ENCODE measurements at places on chromosomes 3 and 15.

DNA sequence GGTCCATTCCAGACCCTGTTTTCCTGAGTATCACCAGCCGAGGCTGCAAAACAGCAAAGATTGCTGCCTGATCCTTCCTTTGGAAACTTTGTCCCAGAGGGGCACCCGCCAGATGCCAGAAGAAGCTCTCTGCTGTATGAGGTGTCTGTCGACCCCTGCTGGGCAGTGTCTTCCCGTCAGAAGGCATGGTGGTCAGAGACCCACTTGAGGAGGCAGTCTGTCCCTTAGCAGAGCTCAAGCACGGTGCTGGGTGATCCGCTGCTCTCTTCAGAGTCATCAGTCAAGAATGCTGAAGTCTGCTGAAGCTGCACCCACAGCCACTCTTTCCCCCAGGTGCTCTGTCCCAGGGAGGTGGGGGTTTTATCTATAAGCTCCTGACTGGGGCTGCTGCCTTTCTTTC, 1121.2 kb downstream of the NSUN3 start:
- DNase-seq: no peak

DNA sequence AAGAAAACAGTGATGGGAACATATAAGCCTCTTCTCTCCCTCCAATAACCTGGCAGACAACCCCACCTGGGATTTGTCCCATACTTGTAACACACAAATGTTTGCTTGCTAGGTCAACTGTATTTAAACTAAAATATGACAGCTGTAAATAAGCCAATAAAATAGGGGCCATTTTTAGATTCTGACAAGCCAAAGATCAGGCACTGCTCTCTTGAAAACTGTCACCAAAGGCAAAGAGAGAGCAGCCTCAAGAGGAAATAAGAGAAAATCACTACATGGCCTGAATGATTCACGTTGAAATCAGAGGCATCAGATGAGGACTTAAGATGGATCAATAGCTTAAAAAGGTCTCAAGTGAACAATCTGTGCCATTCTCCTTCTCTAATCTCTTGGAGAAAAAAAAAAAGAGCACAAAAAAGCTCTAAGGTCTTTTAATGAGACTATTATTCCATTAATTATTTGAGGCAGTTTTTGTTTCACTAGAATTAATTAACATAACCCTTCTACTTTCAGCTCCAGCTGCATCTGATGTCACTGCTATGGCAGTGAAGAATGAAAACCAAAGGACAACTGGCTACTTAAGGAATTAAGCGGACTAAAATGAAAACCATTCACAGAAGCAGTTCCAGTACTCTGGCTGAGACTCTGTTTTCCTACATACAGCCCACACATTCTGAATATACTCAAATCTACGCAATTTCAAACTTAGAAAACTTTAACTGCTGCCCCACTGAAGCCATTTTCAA, 19.0 kb downstream of the MYO5A start:
- DNase-seq: no peak

DNA sequence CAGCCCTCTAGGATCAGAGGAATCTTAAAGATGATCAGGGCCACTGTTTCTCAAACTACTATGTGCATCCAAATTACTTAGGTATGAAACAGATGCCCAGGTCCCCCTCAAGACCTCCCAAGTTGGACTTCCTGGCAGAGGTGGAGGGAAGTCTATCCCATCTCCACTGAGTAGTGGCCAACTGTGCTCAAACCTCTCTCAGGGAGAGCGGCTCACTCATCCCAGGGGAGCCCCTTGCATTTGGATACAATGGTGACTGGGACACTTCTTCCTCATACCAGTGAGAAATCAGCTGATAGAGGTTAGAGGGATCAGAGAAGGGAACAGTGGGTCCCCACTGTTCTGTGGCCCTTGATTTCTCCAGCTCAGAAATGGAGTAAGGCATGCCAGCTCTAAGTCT, 8.7 kb upstream of the WNT7A start:
- no peak for DNase-seq

DNA sequence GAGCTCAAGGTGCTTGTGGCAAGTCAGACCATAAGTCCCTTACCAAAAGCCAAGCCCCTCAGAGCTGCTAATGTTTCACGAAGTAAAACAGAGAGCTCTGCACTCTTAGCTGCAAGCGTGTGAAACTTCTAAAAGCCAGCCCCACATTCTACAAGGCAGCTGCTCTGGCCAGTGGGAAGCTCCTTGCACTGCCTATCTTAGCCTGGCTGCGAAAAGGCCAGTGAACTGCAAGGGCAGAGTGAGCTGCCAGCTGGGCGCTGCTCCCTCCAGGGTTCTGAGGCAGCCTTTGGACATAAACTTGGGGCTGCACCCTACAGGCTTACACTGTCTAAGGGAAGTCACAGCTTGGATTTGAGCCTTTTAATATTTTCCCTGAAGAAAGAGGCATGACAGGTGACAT, 2.2 kb upstream of the MUSTN1 start:
- no peak for DNase-seq

DNA sequence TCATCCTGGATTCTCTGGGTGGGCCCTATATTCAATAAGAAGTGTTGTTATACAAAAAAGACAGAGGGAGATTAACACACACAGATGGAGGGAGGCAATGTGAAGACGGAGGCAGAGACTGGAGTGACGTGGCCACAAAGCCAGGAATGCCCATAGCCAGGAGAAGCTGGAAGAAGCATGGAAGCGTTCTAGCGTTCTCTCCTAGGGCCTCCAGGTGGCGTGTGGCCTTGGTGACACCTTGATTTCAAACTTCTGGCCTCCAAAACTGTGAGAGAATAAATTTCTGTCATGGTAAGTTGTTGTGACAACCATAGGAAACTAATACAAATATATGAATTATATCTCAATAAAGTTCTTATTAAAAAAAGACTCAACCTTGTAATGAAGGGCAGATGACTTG, 21.3 kb downstream of the THBS1 start:
- no peak for DNase-seq

- no peak for DNase-seq
Measured at GRCh38 chr3:139441656-139442055, 34.7 kb downstream of the RBP2 start.

DNA sequence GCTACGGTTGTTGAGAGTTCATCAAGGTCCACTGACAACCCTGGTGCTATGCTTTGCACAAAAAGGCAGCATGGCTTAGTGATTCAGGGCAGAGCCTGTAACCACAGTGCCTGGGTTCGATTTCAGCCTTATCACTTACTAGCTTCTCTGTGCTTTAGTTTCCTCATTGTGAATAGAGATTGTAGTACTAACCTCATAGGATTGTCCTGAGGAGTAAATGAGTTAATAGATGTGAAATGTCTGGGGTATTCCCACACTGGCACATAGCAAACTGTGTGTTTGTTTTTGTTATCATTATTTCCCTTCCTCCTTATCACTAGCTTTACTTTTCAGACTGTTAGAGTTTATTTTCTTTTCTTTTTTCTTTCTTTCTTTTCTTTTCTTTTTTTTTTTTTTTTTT, 16.3 kb downstream of the CRTAP start:
- DNase-seq: peak; percentile 24

GRCh38 chr3:101255441-101255840, 64.9 kb downstream of the IMPG2 start:
- no peak for DNase-seq

GRCh38 chr3:65963787-65964677, 74.7 kb downstream of the MAGI1 start:
- peak; percentile 96 for DNase-seq

DNA sequence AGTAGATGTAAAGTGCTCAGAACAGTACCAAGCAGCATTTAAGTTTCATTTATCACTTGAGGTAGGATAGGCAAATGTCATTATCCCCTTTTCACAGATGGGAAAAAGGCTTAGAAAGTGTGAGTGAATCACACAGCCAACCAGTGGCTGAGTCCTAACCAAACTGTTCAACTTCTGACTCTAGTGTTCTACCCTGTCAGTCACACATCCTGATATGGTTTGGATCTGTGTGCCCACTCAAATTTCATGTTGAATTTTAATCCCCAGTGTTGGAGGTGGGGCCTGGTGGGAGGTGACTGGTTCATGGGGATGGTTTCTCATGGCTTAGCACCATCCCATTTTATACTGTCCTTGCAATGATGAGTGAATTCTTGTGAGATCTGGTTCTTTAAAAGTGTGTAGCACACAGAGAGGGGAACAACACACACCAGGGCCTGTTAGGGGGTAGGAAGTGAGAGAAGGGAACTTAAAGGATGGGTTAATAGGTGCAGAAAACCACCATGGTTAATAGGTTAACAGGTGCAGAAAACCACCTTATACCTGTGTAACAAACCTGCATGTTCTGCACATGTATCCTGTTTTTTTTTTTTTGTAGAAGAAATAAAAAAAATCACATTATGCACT, 304.7 kb downstream of the SUCLG2 start:
- peak; percentile 30 for DNase-seq

DNA sequence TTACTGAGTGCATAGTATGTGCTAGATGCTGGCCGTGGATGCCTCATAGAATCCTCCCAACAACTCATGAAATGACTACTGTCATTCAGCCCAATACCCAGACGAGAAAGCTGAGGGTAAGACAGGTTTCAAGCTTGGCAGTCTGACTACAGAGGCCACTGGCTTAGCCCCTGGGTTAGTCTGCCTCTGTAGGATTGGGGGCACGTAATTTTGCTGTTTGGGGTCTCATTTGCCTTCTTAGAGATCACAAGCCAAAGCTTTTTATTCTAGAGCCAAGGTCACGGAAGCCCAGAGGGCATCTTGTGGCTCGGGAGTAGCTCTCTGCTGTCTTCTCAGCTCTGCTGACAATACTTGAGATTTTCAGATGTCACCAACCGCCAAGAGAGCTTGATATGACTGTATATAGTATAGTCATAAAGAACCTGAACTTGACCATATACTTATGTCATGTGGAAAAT, 1.0 kb upstream of the CCR5 start:
- DNase-seq: no peak

GRCh38 chr15:62125773-62126172, 39.3 kb downstream of the C2CD4B start:
- peak; percentile 53 for DNase-seq

GRCh38 chr15:50117431-50118027, 1.5 kb downstream of the ATP8B4 start:
- no peak for DNase-seq

DNA sequence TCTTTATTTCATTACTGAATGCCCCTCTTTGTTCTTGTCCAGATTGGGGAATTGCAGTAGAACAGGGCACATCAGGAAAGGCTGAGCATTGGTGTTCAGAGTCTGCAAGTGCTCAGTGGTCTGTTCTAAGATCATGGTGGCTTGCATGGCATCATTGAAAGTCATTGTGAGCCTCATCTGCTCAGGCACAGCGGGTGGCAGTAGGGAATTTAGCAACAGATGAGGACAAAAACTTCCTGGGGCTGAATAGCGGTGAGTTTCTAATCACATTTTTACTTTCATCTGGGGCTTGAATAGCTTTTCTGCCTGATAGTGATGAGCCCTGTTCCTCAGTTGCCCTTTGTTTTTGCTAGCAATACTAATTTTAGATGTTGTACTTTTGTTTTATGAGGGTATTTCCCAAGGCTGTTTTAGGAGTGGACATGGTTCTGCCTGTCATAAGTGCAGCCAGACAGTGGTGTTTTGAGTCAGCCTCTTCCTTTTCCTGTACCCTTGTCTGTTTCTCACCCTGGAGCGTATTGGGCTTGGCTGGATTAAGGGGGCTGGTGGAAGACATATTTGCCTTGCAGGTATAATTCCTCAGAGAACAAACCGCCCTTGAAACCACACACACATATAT, 127.2 kb upstream of the IL12A start:
- no peak for DNase-seq

GRCh38 chr15:41263891-41264351, 32.9 kb downstream of the CHP1 start:
- peak; percentile 40 for DNase-seq

GRCh38 chr3:40108643-40109042, 200.9 kb upstream of the EIF1B start:
- no peak for DNase-seq

DNA sequence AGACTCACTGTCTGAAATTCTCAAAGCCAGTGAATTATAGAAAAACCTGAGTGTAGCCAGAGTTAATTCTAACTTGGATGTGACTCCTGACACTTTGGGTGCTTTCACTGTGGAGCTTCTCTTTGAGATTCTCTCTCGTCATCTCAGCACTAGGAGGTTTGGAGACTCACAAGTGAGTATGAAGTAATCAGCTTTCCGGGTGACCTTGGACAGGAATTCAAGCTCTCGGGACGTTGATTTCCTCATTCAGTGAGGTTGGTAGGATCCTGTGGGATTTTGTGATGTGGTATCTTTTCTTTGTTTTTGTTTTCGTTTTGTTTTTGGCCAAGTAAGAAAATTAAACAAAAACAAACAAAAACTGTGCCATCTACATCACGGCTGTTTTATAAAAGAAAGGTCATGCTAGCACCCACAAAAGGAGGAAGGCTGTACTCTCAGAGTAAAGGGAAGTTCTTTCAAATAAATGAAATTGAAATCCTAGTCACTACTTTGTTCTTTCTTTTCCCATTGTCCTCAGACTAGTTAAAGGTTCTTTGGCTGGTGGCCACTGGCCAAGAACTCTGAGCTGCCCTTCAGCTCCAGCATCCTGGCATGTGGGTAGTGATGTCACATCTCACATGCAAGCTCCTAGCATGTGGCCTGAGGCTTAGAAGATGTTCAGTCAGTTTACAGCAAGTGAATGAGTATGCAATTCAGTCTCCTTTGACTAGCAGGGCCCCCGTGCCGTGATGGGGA, 263.3 kb upstream of the TPM1 start:
- peak; percentile 48 for DNase-seq

DNA sequence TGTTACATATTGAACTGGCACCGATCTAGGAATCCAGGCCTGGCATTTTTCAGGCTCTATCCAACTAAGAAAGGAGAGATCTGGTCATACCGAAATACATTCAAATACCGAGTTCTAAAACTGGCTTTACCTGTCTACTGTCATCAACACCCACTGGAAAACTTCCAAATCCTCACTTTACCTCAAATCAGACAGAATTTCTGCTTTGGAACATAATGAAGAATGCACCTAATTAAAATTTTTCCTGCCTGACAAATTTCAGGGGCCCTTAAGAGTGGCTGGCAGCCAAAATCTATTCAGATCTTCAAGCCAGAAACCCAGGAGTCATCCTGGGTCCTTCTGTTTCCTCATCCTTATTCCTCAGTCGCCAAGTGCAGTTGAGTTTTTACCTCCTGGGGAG, 198.6 kb upstream of the FEZF2 start:
- DNase-seq: no peak

GRCh38 chr15:93485438-93486327, 396.7 kb upstream of the RGMA start:
- no peak for DNase-seq

DNA sequence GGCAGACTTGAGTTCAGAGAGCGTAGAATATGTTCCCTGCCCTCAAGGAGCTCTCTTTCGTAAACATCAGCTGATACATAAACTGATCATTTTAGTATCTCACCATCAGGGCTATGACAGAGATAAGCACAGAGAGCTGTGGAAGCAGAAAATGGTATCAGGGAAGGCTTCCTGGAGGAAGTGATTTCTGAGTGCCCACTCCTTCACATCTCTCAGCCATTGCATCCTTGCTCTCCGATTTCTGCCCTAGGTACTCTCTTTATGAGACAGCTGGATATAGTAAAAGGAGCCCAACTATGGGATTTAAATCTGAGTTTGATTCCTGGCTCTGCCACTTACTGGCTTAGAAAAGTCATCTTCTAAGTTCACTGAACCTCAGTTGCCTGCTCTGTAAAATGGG, 9.1 kb upstream of the AP2M1 start:
- DNase-seq: no peak

GRCh38 chr3:37537914-37538691, 323.6 kb upstream of the CTDSPL start:
- no peak for DNase-seq

- peak; percentile 16 for DNase-seq
Measured at GRCh38 chr3:3160826-3161225, 18.7 kb downstream of the CRBN start.

Measured in fibroblast of lung (primary cell).